ENCODE measurements at places on chromosomes 13 and 19. TPM values are rescaled to one million over a fixed set of nuclear protein-coding genes. Genes with fewer than 3 reads are reported as not detected.

SIGLEC8 gene
- total RNA-seq: not detected

CEACAM7 gene
- total RNA-seq: not detected

UFM1 gene
- 139 TPM for total RNA-seq

FSD1 gene
- total RNA-seq: 15.5 TPM

EXOSC5 gene
- total RNA-seq: 11.5 TPM

ZNF814 gene
- 7.0 TPM for total RNA-seq

SKA3 gene
- total RNA-seq: 9.7 TPM

PLVAP gene
- 0.50 TPM for total RNA-seq

GRIN3B gene
- total RNA-seq: not detected

ZNF468 gene
- 29.2 TPM for total RNA-seq

Data from uterine smooth muscle cell (primary cell).